Stimulated activated CD8-positive, alpha-beta memory T cell treated with anti-CD3 and anti-CD28 coated beads, Interleukin-4, amount 100 ng/mL, for 1 hour (primary cell): ENCODE measurements at places on chromosomes 11 and 22.

DNA sequence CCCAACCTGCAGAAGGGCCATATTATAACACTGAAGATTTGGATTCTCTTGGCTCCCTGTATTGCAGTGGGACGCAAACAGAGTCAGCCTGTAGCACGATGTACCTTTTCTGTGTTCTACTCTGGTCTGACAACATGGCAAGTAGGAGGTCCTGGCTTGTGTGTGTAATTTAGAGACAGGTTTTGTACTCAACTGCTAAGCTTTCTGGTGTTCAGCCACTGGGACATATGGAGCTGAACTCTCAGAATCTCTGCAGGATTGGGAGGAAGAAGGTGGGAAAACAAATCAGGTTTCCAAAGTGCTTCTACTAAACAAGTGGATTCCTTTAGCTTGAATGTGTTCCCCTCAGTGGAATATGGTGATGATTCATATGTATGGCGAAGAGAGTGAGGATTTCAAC is 192.5 kb upstream of the MTMR2 start:
- no peak for DNase-seq

DNA sequence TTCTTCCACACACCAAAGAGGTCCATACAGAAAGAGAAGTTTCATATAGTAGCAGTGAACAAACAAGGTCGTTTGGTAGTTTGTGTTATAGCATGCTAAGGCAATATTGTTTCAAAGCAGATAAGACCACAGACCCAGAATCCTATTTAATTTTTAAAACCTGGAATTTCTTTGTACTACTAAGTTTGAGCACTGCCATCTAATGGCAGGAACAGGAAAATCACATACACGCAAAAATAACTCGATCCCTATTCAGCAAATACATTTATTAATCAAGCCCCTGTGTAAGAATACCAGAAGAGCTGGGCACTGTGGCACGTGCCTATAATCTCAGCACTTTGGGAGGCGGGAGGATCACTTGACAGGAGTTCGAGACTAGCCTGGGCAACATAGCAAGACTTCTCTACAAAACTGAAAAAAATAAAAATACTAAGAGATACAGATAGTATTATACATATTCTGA is 2.9 kb upstream of the BTBD10 start:
- DNase-seq = no peak

DNA sequence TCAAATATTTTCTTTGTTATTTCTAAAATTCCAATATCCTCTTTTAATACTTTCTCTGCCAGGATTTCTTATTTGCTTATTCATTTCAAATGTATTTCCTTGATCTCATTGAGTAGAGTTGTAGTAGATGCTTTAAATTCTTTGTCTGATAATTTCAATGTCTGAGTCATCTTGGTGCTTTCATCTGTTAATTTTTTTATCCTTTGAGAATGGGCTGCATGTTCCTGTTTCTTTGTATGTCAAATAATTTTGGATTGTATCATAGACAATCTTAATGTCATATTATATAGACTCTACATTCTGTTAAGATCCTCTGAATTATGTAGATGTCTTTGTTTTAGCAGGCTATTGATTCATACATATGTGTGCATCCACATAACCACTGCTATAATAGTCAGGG is 57.5 kb downstream of the MYEOV start:
- no peak for DNase-seq

DNA sequence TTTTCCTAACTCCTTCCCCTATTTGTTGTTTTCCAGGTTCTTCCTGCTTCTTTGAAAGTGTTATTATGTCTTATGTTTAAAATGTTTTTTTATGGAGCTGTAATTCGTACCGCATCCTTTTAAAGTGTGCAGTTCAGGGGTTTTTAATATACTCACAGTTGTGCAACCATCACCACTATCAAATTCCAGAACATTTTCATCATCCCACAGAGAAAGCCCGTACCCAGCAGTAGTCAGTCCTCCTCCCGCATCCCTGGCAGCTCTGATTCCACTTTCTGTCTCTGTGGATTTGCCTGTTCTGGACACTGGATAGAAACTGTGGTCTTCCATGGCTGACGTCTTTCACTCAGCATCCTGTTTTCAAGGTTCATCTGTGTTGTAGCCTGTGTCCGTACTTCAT is 73.7 kb downstream of the JAM3 start:
- no peak for DNase-seq

- DNase-seq = no peak
Measured at GRCh38 chr11:108663154-108663877, 1.6 kb upstream of the DDX10 start.

- DNase-seq = no peak
Measured at GRCh38 chr11:79369055-79369454, 71.8 kb downstream of the TENM4 start.

DNA sequence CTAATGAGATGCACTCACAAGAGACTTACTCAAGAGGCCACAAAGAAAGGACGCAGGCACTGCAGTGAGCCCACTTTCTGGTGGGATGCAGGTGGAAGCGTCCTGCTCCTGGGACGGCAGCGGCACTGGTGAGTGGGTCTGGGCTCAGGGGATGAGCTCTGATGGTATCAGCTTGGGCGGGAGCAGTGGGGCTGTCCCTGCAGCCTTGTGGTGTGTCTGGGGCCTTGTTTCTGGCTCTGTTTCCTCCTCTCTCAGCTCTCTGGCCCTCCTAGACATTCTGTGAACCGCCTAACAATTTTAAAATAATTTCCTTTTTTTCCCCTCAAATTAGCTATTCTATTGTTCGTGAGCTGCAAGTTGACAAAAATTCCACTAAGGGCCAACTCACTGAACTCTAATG is 8.8 kb upstream of the ST14 start:
- no peak for DNase-seq

GRCh38 chr22:31248138-31248745 is 36.1 kb downstream of the LIMK2 start:
- DNase-seq = peak; percentile 39
